ENCODE measurements at places on chromosomes 3 and 15.

GRCh38 chr3:55605443-55606236 is 118.5 kb upstream of the WNT5A start:
- DNase-seq, result no peak

DNA sequence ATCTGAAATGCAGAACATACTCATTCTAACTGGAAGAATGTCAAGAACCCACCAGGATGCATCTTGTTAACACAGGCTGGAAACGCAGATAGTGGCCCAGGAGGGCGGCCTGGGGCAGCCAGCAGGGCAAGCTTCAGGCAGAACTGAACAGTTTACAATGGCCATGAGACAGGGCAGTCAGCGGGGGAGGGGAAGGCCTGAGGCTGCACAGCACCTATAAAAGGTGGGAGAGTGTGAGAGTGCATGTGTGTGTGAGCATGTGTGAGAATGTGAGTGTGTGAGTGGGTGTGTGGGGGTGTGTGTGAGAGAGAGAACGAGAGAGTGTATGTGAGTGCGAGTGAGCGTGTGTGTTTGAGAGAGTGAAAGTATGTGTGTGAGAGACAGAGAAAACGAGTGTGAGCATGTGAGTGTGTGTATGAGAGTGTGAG is 26.8 kb upstream of the SLCO2A1 start:
- DNase-seq, result no peak

- DNase-seq, result no peak
Observed at GRCh38 chr3:40130721-40131120, 178.8 kb upstream of the EIF1B start.

DNA sequence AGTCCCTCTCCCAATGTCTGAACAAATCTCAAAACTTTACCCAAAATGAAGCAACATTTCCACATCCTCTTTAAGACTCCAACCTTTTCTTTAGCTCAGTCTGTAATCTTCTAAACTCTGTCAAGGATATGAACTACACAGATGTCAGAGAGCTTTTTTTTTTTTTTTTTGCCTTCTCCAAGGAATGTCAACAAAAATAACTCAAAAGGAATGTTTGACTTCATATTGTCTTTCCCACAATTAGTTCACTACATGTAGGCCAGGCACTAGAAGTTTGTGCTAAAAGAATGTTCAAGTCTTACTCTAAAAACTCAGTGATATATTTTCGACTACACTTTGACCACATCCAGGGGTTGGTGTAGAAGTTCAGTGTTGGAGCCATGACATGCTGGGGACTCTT is 37.1 kb downstream of the ADAMTS9 start:
- no peak for DNase-seq

DNA sequence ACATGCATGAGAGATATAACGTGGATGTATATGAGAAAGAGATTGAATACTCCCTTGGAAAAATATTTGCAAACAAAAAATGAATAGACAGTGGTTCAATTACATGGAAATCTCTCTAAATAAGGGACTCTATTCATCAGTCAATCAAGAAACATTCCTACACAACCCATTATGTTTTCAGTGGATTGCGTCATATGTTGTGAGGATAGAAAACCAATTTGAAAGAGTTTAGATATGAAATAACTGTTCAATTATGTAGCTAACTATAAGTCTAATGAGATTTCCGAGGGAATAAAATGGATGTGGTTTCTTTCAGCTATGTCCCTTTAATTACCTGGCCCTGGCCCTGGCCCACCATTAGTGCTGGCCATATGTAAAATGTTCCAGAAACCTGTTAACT is 86.7 kb upstream of the TMCO5A start:
- no peak for DNase-seq

GRCh38 chr15:29708519-29708918 is 113.7 kb downstream of the TJP1 start:
- DNase-seq, result no peak

- DNase-seq, result no peak
Observed at GRCh38 chr15:77126529-77127326, 55.8 kb upstream of the TSPAN3 start.

- DNase-seq, result no peak
Observed at GRCh38 chr3:194005930-194006501, 129.9 kb upstream of the HES1 start.

DNA sequence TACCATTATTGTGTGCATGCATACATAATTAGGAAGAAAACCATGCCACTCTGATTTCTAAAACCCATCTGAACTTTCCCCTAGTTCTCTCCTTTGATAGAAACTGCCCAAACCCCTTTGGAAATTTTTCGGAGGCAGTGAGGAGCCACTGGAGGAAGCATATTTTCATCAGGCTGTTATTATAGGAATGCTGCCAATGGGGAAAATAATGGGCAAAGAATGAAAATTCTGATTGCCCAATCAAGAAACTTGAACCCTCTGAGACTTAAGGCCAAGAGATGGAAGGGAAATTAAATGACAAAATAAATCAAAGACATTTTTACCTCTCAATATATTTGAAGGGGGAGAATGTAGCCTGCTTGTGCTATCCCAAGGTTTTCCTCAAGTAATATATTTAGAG is 376.0 kb upstream of the PDZRN3 start:
- no peak for DNase-seq

DNA sequence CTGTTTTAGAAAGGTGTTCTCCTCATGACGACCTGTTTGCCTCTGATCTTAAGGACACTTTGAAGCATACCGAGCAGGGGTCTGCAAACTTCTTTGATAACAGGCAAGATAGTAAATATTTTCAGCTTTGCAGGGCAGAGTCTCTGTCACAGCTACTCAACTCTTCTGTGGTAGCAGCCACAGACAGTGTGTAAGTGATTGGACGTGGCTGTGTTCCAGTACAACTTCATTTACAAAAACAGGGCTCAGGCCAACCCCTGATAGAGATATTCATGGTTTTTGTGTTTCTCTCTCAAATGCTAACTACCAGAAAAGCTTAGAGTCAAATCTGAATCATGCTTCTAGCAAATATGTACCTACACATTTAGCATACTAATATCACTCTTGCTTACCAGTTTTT is 51.5 kb downstream of the TGFBR2 start:
- no peak for DNase-seq

GRCh38 chr3:43296565-43296964 is 10.2 kb downstream of the SNRK start:
- DNase-seq, result no peak

- no peak for DNase-seq
Observed at GRCh38 chr3:66115858-66116654, 77.3 kb upstream of the MAGI1 start.

- DNase-seq, result no peak
Observed at GRCh38 chr3:184489268-184489841, 72.2 kb upstream of the EPHB3 start.

- no peak for DNase-seq
Observed at GRCh38 chr3:42191443-42191747, 74.6 kb downstream of the CCK start.

DNA sequence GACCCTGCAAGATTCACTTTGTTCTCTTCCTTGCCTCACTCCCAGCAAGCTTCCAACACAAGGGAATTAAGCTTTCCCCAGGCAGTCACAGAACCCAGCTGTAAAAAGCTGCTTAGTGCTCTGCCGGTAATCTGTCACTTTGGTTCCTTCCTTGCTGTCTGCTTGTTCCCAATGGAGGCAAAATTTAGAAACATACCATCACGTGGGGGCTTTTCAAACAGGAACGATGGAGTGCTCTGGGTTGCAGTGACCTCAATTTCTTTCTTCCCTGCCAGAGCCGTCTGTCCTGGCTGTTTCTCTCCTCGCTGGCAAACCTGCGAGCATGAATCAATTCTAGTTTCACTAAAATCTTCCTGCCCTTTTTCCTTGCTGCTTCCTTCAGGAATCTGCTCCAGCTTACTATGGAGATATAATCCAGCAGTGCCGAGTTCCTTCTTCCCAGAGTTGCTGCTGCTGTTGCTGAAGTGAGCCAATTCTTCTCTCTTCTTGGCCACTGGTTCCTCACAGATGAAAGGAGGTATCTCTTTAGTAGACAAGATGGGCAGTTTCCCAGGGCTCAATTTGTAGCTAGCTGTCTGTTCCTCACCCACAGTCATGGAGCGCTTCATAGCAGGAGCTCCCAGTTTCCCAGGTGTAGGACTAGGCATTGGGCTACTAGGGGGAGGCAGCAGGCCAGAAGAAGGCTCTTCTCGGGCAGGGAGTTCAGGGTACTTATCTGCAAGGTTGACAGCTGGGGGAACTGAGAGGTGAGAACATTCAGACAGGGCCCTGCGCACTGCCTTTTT is 88.1 kb downstream of the DHX30 start:
- no peak for DNase-seq

DNA sequence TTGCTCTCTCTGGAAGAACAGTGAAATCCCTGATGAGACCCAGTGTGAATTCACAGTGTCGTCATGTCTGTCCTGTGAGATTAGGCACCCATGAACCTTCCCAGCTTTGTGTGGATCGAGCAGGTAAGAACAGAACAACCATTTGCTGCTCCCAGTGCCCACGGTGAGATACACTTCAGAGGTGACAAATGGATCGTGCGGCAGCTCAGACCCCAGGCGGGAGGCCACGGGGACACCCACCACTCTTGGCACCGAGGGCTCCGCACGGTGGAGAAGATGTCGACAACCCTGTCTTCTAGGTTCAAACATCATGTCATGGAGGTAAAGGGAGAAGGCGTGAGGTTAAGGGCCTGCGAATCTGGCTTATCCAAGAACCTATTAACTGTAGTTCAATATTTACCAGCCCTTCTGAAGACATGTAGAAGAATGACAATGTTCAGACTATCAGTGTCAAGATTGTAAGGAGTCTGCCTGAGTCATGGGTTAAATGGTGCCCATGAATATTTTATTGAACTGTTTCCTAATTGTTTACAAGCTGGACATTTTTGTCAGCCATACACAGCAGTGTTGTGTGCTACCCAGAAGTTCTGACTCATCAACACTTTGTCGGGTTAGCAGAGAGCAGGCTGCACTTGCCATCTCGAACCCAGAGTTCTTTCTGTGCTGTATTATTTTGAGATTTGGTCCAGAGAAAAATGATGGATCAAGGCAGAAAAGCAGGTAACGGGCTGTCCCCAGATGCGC is 15.5 kb upstream of the PCSK6 start:
- DNase-seq, result no peak

- DNase-seq, result no peak
Observed at GRCh38 chr3:134934933-134935332, 139.9 kb downstream of the EPHB1 start.

DNA sequence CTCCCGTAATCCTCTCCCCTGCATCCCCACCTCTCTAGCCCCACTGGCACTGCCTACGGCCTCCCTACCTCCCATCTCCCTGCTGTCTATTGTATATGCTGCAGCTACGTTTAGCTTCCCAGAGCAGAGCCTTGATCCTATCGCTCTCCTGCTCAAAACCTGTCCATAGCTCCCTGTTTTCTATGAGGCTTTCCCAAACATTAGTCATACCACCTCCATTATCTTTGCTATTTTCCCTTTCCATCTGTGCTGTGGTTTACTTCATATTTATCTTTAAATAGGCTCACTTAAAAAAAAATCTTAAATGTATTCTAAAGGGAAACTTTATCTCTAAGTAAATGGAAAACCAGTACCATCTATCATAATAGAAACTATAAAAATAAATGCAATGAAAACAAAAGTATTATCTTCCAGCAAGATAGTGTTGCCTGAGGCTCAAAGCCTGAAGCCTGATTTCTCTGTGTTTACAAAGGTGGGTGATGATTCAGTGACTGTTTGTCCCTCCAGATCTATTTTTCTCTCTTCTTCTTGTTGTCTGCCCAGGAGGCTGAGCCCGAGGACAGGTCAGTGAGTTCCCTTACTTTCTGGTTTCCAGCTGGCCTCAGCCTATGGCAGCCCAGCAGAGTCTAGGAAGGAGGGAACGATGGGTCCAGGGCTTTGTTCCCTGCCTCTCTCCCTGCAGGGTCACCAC is 397.1 kb upstream of the CFAP20DC start:
- DNase-seq, result no peak

GRCh38 chr3:36991147-36991546 is 1.8 kb downstream of the EPM2AIP1 start:
- no peak for DNase-seq
